CD4-positive, alpha-beta T cell (primary cell): ENCODE measurements at places on chromosomes 6 and 20.
A peak's percentile ranks its signal among the peaks of the same experiment; 100 is the strongest.

GRCh38 chr20:47099825-47100441 lies 205.3 kb downstream of the EYA2 start:
- DNase-seq: no peak

GRCh38 chr20:29296256-29297230 lies 1960.9 kb upstream of the DEFB115 start:
- DNase-seq: no peak

DNA sequence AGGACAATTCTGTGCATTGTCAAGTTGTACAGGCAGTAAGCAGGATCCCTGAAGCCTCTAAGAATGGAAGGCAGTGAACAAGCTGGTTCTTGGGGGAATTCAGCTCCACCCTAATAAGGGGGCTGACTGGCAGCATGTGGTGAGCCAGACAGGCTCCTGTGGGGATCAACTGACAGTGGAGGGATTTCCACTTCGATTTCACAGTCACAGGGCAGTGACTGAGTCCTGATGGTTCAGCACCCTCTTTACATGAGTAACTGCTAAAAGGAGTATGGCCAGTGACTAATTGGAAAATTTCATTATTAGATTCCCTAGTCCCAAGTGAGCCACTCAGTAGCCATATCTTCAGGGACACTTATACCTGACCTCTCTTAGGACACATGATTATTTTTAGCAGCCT lies 78.4 kb downstream of the NDUFAF5 start:
- no peak for DNase-seq

DNA sequence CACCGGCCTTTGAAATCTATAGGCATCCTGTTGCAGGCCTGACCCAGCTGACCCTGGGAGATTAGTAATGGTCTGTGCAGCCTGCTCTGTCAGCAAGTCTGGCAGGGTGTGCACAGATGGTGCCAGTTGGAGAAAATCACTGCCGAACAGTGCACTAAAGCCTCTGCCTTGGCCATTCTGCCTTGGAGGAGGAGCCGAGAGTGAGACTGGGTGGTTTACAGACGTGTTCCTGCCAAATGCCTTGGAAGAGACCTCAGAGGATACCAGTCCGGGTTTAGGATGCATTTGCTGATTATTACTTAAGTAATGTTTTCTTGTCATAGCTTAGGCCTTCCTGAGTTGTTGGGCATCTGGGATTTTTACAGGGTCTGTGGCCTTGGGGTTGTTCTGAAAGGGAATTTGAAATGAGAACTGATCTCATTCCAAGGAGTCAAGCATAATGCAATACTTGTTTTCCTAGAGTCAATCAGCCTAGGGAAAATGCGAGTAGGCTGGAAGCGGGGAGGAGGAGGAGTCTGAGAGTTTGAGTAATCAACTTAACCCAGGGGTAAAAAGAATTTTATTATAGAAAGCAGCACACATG lies 292.1 kb downstream of the SOX4 start:
- DNase-seq: no peak

DNA sequence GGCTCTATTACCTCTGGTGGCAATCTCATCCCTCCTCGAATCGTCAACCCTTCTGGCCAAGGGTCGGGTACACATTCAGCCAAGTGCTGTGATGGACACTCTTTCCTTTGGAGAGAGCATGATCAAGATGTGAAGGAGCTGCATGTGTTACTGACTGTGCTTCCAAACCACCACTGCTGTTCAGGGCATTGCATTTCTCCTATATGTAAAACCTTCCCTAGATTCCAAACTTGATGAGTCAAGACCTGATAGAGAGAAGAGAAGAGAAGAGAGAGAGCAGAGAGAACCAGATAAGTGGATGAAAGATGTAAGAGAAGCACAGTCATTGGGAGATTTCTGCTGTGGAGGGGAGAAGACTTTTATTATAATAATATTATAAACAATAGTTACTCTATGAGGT lies 162.2 kb downstream of the KCNQ5 start:
- DNase-seq: no peak

GRCh38 chr6:71509191-71510005 lies 220.8 kb downstream of the OGFRL1 start:
- no peak for DNase-seq

DNA sequence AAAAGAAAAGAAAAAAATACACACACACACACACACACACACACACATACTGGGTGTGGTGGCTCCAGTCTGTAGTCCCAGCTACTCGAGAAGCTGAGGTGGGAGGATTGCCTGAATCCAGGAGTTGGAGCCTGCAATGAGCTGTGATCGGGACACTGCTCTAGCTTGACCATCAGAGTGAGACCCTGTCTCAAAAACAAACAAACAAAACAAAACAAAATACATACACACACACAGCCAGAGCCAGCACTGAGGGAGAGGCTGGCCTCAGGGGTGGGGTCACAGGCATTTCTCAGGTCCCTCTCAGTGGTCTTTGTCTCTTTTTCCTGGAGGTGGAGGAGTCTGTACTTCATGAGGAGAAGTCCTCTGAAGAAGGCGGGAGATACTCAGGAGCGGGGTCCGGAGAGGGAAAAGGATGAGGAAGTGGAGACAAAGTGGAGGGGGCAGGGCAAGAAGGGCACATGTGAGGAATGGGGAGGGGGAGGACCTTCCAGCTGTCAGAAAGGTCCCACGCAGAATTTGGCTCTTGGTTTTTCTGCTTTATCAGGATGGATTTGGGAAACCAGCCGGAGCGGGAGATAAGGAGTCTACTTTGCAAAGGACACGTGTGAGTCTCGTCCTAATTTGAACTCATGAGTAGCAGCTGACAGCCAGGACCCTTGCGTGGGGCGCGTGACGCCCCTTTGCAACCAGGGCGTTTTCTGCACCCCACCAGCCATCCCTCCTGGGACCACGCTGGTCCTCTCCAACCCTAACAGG lies 7.7 kb upstream of the MICB start:
- DNase-seq: no peak

DNA sequence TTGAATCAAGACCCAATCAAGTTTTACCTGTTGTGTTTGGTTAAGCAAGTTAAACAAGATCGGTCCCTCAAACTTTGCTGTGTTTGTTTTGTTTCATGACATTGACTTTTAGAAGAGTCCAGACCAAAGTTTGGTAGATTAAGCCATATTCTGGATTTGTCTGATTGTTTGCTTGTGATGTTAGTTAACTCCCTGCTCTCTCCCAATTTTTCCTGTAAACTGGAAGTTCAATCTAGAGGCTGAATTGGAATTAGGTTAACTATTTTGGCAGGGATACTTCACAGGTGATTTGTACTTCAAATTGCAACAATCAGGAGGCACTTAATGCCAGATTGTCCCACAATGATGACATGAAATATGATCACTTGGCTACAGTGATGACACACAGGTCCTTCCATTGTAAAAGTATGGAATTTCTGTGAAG lies 13.6 kb upstream of the SH3BGRL2 start:
- DNase-seq: no peak

DNA sequence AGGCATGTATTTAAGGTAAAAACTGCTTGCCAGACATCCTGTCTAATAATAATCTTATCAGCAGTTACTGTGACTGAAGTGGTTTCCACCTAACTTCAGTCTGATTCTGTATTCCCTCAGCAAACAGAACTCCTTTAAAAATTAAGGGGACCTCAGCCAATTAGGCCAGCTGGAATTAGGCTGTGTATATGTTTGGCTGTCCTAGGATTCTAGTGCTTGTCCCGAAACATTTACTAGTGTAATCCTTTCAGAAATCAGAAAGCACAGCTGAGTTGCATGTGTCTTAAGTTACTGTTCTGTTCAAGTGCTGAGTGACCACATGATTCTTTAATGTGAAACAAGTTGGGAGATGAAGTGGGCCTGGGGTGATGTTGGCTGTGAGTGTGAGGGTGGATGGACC lies 120.9 kb upstream of the SUPT3H start:
- DNase-seq: no peak

GRCh38 chr6:88220493-88220892 lies 54.3 kb upstream of the CNR1 start:
- no peak for DNase-seq

- DNase-seq: no peak
These were observed 170.9 kb downstream of the FUT9 start for GRCh38 chr6:96186516-96187195.

DNA sequence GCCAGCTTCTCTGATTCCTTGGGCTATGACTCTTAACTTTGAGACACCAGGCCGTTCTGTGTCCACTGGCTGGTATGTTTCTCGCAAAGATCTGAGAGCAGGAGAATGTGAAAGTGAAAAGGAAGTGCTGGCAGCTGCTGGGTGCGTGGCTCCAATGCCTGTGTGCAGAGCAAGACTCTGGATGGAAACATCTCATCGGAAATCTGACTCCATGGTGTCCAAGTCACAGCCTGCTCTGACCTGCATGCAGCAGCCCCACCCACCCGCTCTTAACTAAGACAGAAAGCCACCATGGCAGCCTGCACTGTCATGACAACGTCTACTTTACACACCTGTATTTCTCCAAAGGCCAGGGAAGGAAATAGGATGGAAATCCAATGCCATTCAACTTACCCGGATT lies 66.3 kb upstream of the MPC1 start:
- DNase-seq: no peak

- no peak for DNase-seq
These were observed 145.0 kb upstream of the PDE10A start for GRCh38 chr6:165808021-165808420.

- DNase-seq: no peak
These were observed 49.4 kb upstream of the IRF4 start for GRCh38 chr6:341914-342831.

- DNase-seq: no peak
These were observed 293.2 kb downstream of the QKI start for GRCh38 chr6:163707387-163708355.

GRCh38 chr20:137668-138490 lies 4.5 kb upstream of the DEFB126 start:
- no peak for DNase-seq

DNA sequence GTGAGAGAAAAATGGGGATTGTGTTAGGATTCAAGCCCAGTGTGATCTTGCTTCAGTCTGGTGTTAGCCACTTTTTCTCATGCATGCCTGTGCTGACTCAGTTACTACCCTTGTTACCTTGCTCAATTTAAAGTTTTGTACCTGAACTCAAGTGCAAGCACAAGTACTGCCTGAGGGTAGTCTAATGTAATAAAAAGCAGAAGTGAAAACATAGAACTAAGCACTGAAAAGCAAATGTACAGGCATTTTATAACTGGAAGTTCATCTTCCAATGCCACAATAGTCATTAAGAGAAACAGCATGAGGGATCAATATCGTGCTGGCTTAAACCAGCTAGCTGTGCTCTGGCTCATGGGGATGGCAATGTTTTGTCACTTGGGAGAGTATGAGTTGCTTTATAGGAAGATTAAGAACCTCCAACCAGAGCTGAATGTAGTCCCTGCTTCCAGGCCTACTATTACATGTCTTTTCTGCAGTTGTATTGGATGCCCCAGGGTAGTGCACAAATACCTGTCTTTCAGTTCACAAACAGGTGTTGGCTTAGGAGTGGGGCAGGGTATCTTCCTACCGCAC lies 48.7 kb downstream of the SLC35F1 start:
- DNase-seq: no peak

- DNase-seq: no peak
These were observed 332.3 kb downstream of the PTPRT start for GRCh38 chr20:42857446-42857845.

DNA sequence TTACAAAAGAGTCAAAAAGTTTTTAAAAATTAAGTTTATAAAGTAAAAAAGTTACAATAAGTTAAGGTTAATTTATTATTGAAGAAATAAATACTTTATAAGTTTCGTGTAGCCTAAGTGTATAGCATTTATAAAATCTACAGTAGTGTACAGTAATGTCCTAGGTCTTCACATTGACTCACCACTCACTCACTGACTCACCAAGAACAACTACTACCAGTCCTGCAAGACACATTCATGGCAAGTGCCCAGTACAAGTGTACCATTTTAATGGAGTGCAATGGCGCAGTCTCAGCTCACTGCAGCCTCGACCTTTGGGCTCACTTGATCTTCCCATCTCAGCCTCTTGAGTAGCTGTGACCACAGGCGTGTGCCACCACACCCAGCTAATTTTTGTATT lies 128.2 kb downstream of the GPX5 start:
- no peak for DNase-seq

- DNase-seq: no peak
These were observed 529.5 kb downstream of the PRKN start for GRCh38 chr6:162198076-162198475.

DNA sequence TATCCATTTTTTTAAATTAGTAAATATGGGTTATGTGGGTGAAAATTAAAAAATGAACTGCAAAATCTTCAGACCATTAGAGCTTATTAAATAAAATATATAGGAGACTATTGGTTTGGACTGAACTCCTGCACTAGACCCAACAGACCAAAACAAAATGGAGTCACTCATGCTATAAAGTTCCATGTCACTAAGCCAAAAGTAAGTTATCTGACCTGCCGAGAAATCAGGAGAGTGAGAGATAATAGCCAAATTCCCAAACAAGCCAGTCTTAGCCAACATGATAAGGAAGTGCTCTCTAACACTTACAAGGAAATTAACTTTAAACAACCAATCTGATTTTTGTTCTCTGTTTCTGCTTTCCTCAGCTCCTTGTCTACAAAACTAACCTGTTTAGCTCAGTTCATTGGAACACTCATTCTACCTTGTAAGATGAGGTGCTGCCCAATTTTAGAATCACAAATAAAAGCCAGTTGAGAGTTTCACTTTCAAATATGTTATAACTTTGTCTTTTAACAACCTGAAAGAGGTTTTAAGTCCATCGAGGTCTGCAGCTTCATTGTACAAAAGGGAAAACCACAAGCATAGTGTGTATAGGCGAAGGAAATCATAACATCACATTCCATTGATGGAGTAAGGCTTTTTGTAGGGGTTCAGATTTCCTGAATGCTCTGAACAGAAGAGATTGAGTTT lies 220.5 kb downstream of the TENT5A start:
- no peak for DNase-seq

- DNase-seq: peak; percentile 93
These were observed 884 bp upstream of the CUTA start for GRCh38 chr6:33418690-33419291.
